ENCODE measurements at places on chromosomes 4 and X. TPM values are rescaled to one million over a fixed set of nuclear protein-coding genes. Genes with fewer than 3 reads are reported as not detected.

The XAGE1A gene
- total RNA-seq = not detected

The CXCL10 gene
- total RNA-seq = not detected

The FAM53A gene
- 1.1 TPM for total RNA-seq

The ZAR1 gene
- total RNA-seq = 0.47 TPM

The HHIP gene
- not detected for total RNA-seq

The GAGE13 gene
- total RNA-seq = not detected

The TMEM271 gene
- total RNA-seq = not detected

The SPANXA1 gene
- total RNA-seq = not detected

The MCF2 gene
- 0.15 TPM for total RNA-seq

The ADAMTS3 gene
- total RNA-seq = not detected

The BEX2 gene
- total RNA-seq = 35.7 TPM

The F9 gene
- not detected for total RNA-seq

The CPEB2 gene
- 1.3 TPM for total RNA-seq

The SLC10A7 gene
- total RNA-seq = 5.5 TPM

The HEPH gene
- total RNA-seq = 0.44 TPM

The PLP1 gene
- total RNA-seq = not detected

The CITED1 gene
- total RNA-seq = 2.8 TPM

The ADGRG4 gene
- total RNA-seq = not detected

The SPANXN4 gene
- total RNA-seq = not detected

Measured in HCT116 (cell line).